ENCODE measurements at places on chromosomes 12 and 14.

DNA sequence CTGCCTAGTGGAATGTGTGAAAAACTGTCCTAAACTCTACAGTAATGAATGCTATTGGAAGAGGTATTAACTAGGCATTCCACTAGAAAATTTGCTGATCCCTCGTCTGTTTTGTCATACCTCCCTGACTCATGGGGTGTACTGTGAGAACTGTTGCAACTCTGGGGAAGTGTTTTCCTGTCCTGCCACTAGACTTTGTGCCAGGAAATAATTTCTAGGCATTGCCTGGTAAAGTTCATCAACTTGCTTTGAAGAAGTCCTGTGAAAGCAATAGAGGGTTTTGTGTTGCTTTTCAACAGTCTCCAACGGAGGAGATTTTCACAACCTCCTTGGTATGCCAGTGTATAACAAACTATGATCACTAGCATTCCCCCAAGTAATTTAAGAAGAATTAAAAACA lies 139.9 kb downstream of the AKAP6 start:
- DNase-seq, result no peak

- DNase-seq, result no peak
Measured at GRCh38 chr14:74550071-74550470, 56.5 kb downstream of the ISCA2 start.

- DNase-seq, result no peak
Measured at GRCh38 chr14:72253503-72253902, 321.3 kb downstream of the RGS6 start.

- DNase-seq, result no peak
Measured at GRCh38 chr14:103696070-103696402, 19.2 kb downstream of the XRCC3 start.

- DNase-seq, result no peak
Measured at GRCh38 chr14:44369401-44370123, 137.5 kb downstream of the FSCB start.

GRCh38 chr14:74493343-74494261 lies at the start of gene ISCA2:
Gene ISCA2, plus strand, starts transcription at chr14:74493765. Its CDS starts 10 bp downstream, at chr14:74493775.
- DNase-seq, result peak; percentile 100

GRCh38 chr12:69672195-69672594 lies 26.9 kb downstream of the BEST3 start:
- DNase-seq, result no peak

DNA sequence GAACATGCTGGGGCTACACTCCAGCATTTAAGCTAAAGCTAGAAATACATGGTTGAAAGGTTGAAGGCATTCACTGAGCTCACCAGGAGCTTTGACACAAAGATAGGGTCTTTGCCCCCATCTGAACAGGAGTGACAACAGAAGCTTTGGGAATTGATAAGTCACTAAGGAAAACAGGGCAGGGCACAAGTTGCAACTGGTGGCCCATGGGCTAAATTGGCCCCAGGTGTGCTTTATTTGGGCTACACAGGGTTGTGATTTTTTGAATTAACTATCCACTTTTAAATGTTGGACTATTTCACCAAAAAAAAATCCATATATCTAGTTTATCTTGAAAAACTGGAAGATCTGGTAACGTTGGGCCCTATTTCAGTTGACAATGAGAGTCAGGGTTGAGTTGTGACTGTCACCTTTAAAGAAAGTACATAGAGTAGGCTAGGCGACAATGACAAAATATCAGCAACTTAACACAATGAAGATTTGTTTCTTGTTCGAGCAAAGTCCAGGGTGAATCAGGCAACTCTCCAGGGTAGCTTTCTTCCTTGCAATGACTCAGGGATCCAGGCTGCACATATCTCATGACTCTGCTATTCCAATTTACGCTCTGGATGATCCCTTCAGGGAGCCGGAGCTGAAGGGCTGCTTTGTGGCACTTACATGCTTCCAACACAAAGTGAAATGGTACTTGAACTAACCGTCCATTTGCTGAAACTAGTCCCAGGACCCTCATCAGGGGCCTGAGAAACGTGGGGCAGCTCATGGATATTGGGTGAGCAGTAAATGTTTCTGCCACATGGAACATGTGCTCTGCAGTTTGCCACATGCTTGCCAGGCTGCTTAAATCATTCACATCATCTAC lies 13.3 kb upstream of the EIF4B start:
- no peak for DNase-seq

GRCh38 chr14:66395300-66395699 lies 90.9 kb upstream of the CCDC196 start:
- no peak for DNase-seq

- no peak for DNase-seq
Measured at GRCh38 chr14:71415404-71415690, 508.1 kb downstream of the PCNX1 start.

- no peak for DNase-seq
Measured at GRCh38 chr12:109879351-109880042, 844 bp downstream of the GLTP start.

DNA sequence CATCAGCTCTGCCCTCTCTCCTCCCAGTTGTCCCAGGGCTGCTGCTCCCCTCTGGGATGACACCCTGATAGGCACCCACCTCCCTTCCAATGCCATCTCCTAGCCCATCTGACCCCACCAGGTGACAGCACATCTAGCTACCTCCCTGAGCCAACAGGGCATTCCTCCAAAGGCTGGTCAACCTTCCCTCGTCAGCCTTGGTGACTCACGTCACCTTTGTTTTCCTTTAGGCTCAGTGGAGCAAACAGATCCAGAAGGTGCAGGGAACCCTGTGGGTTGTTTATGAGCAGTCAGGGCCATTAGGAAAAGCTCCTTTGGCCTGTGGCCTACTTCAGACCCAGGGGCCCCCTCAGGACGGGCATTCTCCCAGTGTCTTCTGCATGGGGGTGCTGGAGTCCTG lies 32.4 kb downstream of the PIGH start:
- peak; percentile 31 for DNase-seq

- DNase-seq, result peak; percentile 71
Measured at GRCh38 chr14:75200451-75200850, 24.0 kb upstream of the TMED10 start.

DNA sequence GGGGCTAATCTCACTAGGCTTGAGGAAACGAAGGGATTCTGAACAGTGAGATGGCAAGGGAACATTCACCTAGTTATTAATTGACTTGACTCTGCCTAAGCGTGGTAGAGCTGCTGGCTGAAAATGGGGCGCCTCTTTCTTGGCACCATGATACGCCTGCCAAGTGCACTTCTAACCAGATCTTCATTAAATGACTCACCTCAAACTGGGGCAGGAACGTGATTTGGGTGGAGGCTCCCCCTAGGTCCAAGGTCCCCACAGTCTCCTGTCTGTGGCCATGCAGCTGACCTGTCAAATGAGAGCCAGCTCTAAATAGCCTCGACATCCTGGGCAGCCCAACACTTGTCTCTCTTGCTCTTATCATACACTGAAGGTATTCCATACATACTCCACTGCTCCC lies 26.0 kb downstream of the COQ6 start:
- no peak for DNase-seq

DNA sequence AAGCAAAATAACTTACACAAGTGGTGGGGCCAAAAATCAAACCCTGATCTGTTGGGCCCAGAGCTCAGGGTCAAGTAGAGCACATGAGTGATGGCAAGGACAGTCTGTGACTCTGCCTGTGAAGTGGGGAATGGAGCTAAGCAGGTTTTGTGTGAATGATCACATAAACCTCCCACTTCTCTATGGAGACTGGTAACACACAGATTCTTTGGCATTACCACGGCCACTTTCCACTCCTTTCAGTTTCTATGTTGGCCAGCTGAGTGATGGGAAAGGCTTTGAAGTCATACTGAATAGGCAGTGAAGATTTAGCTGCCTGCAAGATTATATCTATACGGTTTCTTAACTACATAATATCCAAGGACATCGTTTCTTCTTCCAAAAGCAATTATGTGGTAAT lies 97.9 kb downstream of the ARMH4 start:
- no peak for DNase-seq

GRCh38 chr12:10584415-10584814 lies 29.0 kb downstream of the MAGOHB start:
- no peak for DNase-seq

- DNase-seq, result peak; percentile 86
Measured at GRCh38 chr14:20610002-20610765, 19.0 kb upstream of the RNASE12 start.

GRCh38 chr12:124660851-124661250 lies 93.4 kb upstream of the NCOR2 start:
- no peak for DNase-seq

DNA sequence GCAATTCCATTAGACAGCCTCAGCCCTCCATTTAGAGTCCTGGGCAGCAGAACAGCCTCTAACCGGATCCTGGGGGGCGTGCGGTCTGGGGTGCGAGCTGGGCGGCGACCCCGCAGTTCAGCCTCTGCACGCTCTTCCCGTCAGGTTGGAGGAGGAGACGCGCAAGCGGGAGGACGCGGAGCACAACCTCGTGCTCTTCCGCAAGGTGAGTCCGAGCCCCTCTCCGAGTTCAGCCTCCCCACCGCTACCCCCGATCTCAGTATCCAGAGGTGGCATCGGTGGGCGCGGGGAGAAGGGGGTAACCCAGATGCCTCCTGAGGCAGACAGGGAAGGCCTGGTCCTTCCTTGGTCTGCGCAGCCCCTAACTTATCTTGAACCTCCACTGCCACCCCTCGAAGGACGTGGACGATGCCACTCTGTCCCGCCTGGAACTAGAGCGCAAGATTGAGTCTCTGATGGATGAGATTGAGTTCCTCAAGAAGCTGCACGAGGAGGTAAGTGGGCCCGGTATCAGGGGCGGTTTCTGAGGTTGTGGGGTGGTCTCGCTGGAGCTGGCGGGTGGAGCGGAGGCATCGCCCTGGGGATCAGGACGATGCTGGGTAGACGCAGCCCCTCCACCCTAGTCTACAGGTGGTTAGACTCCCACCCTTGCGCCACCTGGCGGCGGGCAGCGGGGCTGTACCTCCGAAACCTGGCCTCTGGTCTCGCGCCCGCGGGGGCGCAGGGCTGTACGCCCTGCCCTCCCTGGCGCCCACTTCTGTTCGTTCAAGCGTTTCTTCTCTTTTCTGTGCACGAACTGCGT lies 1.3 kb downstream of the PRPH start:
- DNase-seq, result peak; percentile 82

GRCh38 chr12:52871291-52872039 lies 22.7 kb upstream of the KRT78 start:
- DNase-seq, result no peak

Data from upper lobe of right lung (tissue), 1 donor.